ENCODE measurements at places on chromosomes 5 and 9. TPM values are rescaled to one million over a fixed set of nuclear protein-coding genes. Genes with fewer than 3 reads are reported as not detected.
A peak's percentile ranks its signal among the peaks of the same experiment; 100 is the strongest.

DNA sequence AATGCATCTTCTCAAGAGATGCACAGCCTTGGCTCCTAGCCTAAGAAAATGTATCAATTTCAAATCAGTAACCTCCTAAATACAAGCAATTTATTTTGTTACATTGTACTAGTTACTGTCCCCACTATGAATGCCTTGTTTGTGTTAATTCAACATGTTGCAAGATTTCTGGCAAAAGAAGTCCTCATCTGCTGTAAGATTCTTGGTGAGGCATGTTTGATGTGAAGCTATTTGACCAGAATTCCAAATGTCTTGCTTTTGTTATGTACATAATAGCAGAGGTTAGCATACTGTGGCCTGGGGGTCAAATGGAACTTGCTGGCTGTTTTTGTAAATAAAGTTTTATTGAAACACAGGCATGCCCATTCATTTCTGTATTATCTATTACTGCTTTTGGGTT is 1023.1 kb upstream of the WWC1 start:
- H3K27ac ChIP-seq, result no peak overlapping the region
- H3K4me1 ChIP-seq, result no peaks in the 10 kb centered on the region
- no peak overlapping the region for H3K4me3 ChIP-seq
- H3K36me3 ChIP-seq, result no peaks in the 10 kb centered on the region
- H3K27me3 ChIP-seq, result no peaks in the 10 kb centered on the region
- DNase-seq, result no peak

DNA sequence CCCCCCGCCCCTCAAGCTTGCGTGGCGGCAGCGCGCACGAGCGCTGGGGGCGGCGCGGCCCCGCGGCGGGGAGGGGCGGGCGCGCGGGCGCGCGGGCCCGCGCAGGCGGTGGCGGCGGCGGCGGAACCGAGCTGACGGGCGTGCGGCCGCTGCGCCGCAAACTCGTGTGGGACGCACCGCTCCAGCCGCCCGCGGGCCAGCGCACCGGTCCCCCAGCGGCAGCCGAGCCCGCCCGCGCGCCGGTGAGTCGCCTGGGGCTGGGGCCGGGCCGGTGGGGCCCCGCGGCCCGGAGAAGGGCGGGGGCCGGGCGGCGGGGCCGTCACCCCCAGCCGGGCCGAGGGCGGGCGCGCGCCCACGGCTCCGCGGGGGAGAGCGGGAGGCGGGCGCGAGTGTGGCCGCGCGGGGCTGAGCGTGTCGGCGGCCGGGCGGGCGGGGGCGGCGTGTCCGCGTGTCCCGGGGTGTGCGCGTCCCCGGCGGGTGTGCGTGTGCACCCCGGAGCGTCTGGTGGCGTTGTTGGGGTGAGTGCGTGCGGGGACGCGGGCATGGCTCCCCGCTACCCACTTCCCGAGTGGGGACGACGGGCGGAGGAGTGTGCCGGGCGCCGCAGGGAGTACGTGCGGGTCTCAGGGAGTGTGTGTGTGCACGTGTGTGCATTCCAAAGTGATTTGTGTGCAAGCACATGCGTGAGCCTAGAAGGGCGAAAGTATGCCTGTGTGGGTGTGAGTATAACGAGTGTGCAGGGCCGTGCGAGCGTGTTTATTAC is at the start of gene NEK6:
NEK6 (plus strand) TSS at position 106 of the 763 bp plus-strand sequence. CDS start 44,016 bp downstream, outside the sequence.
- H3K4me1 ChIP-seq, result peaks cover 71% of the 10 kb centered on the region
- DNase-seq, result peak; percentile 28
- H3K36me3 ChIP-seq, result peaks cover 32% of the 10 kb centered on the region
- H3K27ac ChIP-seq, result peak within 1 kb of the TSS; percentile 94
- no peaks in the 10 kb centered on the region for H3K27me3 ChIP-seq
- peak within 1 kb of the TSS; percentile 97 for H3K4me3 ChIP-seq

- no peak for DNase-seq
- peaks cover 72% of the 10 kb centered on the region for H3K27me3 ChIP-seq
- H3K27ac ChIP-seq, result no peak overlapping the region
- H3K4me1 ChIP-seq, result peaks cover under 1% of the 10 kb centered on the region
Observed at GRCh38 chr9:91949392-91949945, 559 bp downstream of the ROR2 start.

CNTNAP3B gene
- total RNA-seq, result not detected

MAT2B gene
- total RNA-seq, result 98.9 TPM

- peak overlapping the region; percentile 92 for H3K4me3 ChIP-seq
- H3K27ac ChIP-seq, result peak overlapping the region; percentile 87
- H3K27me3 ChIP-seq, result no peaks in the 10 kb centered on the region
- H3K4me1 ChIP-seq, result peaks cover 39% of the 10 kb centered on the region
- no peak for DNase-seq
Observed at GRCh38 chr9:33265211-33265865, 489 bp downstream of the CHMP5 start.

- no peak overlapping the region for H3K27ac ChIP-seq
- DNase-seq, result no peak
- peaks cover 2% of the 10 kb centered on the region for H3K4me1 ChIP-seq
- H3K4me3 ChIP-seq, result no peak overlapping the region
- no peaks in the 10 kb centered on the region for H3K36me3 ChIP-seq
- H3K27me3 ChIP-seq, result peaks cover 37% of the 10 kb centered on the region
Observed at GRCh38 chr9:16869882-16870595, 431 bp downstream of the BNC2 start.

GRCh38 chr9:137299938-137300337 is 2.1 kb downstream of the NRARP start:
- peaks cover 26% of the 10 kb centered on the region for H3K27me3 ChIP-seq
- peak overlapping the region; percentile 57 for H3K4me3 ChIP-seq
- peaks cover 5% of the 10 kb centered on the region for H3K4me1 ChIP-seq
- H3K27ac ChIP-seq, result no peak overlapping the region
- H3K36me3 ChIP-seq, result no peaks in the 10 kb centered on the region
- no peak for DNase-seq

GRCh38 chr5:10870791-10871190 is 109.8 kb upstream of the DAP start:
- H3K27ac ChIP-seq, result no peak overlapping the region
- no peaks in the 10 kb centered on the region for H3K36me3 ChIP-seq
- H3K4me3 ChIP-seq, result no peak overlapping the region
- H3K4me1 ChIP-seq, result no peaks in the 10 kb centered on the region
- no peak for DNase-seq

SPINK4 gene
- total RNA-seq, result not detected

- no peak overlapping the region for H3K27ac ChIP-seq
- H3K4me1 ChIP-seq, result no peaks in the 10 kb centered on the region
- no peak overlapping the region for H3K4me3 ChIP-seq
- DNase-seq, result no peak
Observed at GRCh38 chr5:90161414-90161813, 248.1 kb downstream of the CETN3 start.

LEAP2 gene
- 4.4 TPM for total RNA-seq

DNA sequence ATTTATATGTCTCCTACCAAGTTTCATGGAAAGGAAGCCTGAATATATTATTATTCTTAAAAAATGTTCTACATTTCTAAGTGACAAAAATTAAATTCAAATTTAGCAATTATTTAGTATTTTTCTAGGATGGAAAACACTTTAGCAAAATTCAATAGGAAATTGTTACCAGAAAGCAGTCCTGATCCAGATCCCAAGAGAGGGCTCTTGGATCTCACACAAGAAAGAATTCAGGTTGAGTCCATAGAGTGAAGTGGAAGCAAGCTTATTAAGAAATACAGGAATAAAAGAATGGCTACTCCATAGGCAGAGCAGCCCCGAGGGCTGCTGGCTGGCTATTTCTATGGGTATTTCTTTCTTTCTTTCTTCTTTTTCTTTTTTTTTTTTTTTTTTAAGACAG is 44.7 kb downstream of the LRRC70 start:
- DNase-seq, result no peak
- no peak overlapping the region for H3K4me3 ChIP-seq
- no peak overlapping the region for H3K27ac ChIP-seq

TUSC1 gene
- 0.48 TPM for total RNA-seq

GRCh38 chr9:87063246-87063645 is 115.9 kb upstream of the GAS1 start:
- H3K27me3 ChIP-seq, result no peaks in the 10 kb centered on the region
- no peak overlapping the region for H3K4me3 ChIP-seq
- no peak for DNase-seq
- no peaks in the 10 kb centered on the region for H3K36me3 ChIP-seq
- H3K4me1 ChIP-seq, result no peaks in the 10 kb centered on the region
- no peak overlapping the region for H3K27ac ChIP-seq

GRCh38 chr5:150353032-150353675 is 4.3 kb upstream of the TCOF1 start:
- H3K27ac ChIP-seq, result no peak overlapping the region
- H3K36me3 ChIP-seq, result no peaks in the 10 kb centered on the region
- peaks cover 13% of the 10 kb centered on the region for H3K4me1 ChIP-seq
- peaks cover 6% of the 10 kb centered on the region for H3K27me3 ChIP-seq
- H3K4me3 ChIP-seq, result no peak overlapping the region

IRX4 gene
- total RNA-seq, result not detected

GRCh38 chr9:130230631-130231030 is 34.9 kb upstream of the HMCN2 start:
- no peak overlapping the region for H3K27ac ChIP-seq
- no peaks in the 10 kb centered on the region for H3K36me3 ChIP-seq
- no peak overlapping the region for H3K4me3 ChIP-seq
- no peak for DNase-seq

DNA sequence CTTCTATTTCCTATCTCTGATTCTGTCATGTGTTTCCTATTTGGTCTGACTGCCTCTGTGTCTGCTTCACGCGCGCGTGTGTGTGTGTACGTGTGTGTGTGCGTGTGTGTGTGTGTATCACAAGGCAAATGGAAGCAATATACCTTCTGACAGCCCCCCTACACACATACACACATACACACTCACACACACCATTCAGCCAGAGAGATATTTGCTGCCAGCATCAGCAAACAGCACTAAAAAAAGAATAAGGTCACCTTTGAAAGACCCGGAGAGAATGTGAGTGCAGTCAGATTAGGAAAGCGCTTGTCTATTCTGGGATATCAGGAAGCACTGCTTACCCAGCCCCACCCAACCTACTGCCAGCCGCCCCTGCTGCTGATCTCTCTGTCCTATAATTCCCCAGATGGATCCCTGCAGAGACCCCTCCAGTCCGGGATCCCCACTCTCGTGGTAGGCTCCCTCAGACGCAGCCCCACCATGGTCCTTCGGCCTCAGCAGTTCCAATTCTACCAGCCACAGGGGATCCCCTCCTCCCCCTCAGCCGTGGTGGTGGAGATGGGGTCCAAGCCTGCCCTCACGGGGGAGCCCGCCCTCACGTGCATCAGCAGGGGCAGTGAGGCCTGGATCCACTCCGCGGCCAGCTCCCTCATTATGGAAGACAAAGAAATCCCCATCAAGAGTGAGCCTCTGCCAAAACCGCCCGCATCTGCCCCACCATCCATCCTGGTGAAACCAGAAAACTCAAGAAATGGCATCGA is 45.7 kb downstream of the PLAC8L1 start:
- no peaks in the 10 kb centered on the region for H3K4me1 ChIP-seq
- H3K27ac ChIP-seq, result no peak overlapping the region
- H3K27me3 ChIP-seq, result peaks cover 11% of the 10 kb centered on the region
- H3K4me3 ChIP-seq, result no peak overlapping the region

- no peak overlapping the region for H3K27ac ChIP-seq
- no peaks in the 10 kb centered on the region for H3K36me3 ChIP-seq
- H3K4me3 ChIP-seq, result no peak overlapping the region
Observed at GRCh38 chr5:170441393-170441784, 52.2 kb upstream of the KCNMB1 start.

Data from activated T-helper 2 cell treated with anti-CD3 and anti-CD28 coated beads, Interferon-gamma antibody, Interleukin-2, Interleukin-4, amounts not matched to agents 10 μg/mL and 5 μg/mL and 100 μg/mL, durations not matched to agents 14 hours and 24 hours and 36 hours (primary cell).